Astrocyte of the hippocampus (primary cell): ENCODE measurements at places on chromosomes 2 and 18.

GRCh38 chr2:113324684-113325160 is 46.0 kb upstream of the PAX8 start:
- DNase-seq = peak; percentile 87

DNA sequence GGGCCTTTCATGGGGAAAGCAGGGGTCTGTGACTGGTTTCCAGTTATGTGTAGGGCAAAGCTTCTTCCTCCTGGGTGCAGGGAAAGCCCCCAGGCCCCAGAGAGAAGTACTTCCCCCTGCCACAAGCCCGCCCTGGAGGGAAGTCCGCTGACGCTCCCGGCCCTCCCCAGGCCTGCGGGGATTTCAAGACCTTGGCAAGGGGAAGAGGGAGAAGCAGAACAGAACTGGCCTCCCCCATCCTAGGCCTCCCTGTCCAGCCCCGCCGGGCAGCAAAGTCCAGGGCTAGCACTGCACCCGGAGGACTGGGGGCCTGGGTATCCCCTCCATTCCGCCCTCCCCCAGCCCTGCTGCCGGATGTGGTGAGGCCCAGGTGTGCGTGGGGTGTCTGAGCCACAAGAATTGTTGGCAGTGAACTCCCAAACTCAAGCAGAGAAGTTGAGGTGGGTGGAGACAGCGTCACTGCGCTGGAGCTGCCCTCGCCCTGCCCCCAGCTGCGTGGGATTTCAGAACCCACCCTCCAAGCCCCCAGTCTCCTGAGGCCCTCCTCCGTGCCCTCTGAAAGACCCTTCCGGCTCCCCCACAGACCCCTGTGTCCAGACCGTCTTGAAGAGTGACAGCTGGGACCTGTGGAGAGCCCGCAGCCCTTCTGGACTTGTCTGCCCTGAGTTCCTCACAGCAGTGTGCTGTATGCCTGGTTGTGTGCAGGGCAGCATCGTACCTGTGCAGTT is 1.1 kb upstream of the DUSP2 start:
- DNase-seq = peak; percentile 26

DNA sequence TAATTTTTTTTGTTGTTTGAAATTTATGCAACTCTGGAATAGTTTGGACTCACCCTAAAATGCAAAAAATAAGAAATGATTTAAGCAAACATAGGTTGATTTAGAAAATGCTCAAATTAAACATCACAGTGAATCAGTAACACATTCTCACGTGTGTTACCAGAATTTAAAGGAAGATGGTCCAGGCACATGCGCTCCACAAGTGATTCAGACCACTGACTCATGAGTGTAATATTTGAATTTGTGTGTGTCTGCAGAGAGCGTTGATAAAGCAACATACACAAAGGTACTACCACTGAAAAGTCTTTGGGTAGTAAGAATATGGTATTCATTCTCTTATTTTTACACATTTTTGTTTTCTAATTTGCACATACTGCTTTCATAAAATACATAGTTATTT is 7.9 kb downstream of the SS18 start:
- DNase-seq = peak; percentile 12

DNA sequence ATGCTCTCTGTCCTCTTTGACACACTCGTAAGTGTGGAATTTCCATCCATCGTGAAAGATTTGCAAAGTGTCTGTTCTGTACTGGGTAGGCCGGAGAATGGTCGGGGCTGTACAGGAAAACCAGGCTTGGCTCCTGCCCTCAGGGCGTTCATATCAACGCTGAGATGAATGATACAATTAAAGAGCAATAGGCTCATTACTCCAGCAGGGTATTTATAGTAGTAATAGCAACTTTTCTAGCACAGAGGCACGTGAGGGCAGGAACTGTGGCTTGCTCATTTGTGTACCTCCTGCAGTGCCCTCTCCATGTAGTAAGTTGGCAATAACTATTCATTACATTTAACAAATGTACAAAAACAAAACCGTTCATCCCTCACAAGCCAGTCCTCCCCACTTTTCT is 5.3 kb upstream of the NCK2 start:
- no peak for DNase-seq

GRCh38 chr18:73461780-73462059 is 593.9 kb upstream of the NETO1 start:
- peak; percentile 21 for DNase-seq

DNA sequence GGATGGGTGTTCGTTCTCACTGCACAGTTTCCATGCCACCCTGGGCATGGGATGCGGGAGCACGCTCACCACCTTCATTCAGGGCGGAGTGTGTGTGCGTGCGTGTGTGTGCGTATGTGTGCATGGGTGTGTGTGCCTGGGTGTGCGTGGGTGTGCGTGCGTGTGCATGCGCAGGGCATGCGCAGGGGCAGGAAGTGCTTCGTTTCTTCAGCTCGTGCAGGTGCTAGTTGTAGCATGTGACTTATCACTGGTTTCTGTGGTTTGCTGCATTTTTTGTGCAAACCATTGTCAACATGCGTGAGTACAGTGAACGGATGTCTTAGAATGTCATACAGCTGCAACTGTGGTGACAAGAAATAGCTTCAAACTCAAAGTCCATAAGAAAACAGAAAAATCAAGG is 179.5 kb downstream of the PTGR3 start:
- DNase-seq = no peak

- peak; percentile 60 for DNase-seq
These were observed 174.6 kb upstream of the PID1 start for GRCh38 chr2:229445501-229446211.

- DNase-seq = peak; percentile 31
These were observed 31.3 kb upstream of the CNTNAP5 start for GRCh38 chr2:123993728-123994323.

DNA sequence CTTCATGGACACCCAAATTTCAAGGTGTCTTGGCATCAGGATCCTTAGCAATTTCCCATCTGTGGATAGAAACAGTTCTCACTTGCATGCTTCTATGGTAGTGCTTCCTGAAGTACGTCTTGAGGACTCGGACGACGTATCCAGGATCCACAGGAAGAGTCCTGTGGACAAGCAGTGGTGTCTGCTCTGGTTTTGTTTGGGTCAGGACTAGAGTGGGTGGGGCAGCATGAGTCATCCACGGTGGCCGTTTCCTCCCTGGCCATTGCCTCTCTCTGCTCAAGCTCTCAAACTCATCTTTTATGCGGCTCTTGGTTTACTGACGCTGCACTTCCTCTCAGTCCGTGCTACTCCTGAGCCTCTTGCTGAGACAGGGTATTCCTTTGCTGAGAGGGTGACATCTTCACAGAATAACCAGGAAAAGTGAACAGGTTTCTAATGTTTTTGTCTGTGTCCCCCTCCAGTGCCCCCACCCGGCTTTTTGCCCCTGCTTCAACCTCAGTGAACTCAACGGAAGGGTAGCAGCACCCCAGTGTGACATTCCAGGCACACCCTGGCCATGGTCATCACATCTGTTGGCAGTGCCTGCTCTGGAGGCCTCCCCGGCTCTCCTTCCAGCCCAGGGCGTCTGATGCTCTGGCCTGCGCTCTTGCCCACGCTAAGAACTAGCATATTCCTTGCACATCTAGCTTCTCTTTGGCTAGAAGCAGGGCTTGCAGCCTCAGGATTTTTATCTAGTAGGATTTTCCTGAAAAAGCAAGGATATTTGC is 62.2 kb downstream of the ARMC9 start:
- DNase-seq = peak; percentile 38

GRCh38 chr18:79309614-79310358 is 85.9 kb upstream of the NFATC1 start:
- no peak for DNase-seq

DNA sequence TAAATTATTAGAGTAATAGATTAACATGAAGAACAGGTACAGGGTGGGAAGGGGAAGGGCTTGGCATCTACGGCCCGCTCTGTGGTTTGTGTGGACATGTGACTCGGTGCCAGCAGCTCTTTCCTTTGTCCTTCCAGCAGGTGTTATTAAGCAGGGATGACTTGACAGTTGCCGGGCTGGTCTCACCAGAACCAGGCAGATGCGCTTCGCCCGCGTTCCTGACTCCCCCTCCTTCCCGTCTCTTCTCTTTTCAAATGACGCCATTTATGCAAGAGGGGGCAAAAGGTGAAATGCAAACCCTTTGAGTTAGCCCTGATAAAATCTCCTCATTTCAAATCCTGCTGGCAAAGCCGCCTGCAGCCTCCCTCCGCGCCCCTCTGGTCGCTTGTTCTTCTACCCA is 38.9 kb upstream of the MGAT4A start:
- no peak for DNase-seq

DNA sequence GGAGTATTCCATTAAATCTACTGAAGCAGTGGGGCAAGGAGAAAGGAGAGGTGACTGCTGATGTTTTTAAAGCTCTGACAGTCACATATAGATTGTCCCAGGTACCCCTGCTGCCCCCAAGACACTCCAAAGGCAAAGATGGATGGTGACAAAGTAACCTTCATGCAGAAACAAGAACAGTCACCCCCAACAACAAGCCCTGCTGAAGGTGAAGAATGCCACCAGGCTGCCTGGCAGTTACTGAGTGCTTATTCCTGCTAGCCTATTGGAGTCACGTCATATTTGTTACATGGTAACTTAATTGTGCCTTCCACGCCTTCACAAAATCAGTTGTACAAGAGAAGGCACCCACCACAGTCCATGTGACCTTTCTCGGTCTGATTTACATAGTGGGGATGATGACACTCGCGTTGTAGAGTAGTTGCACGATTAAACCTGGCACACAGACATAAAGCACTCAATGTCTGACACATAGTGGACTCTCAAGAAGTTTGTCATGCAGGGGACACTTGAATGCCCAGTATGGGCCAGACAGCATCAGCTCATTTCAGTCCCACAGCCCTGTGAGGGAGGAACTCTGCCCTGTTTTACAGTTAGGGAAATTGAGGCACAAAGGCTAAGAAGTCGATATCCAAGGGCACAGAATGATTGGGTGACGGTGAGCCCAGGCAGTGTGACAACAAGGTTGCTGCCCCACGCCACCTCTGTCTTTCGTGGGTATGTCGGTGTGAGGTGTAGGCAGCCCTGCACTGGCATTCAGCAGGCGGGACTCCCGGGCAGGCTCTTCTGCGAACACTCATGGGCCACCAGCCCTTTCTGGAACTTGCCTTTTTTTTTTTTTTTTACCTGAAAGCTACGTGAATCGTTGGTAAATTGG is 62.7 kb downstream of the ZCCHC2 start:
- DNase-seq = no peak

DNA sequence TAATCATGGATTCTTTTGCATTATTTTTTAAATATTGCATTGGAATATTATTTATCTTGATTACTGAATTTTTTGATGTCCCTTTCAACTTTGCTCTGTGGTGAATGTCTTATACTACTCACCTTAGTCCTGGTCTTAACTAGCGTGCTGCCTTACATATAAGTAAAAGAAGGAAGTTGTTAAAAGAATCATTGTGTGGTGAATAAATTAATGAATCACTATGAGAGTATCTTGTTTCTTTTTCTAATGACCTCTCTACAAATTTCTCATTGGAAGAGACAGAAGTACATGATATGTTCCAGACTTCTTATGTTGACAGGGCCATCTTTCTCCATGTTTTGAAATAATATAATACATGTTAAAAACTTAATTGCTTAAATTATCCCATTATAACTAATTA is 432.6 kb upstream of the MMADHC start:
- peak; percentile 26 for DNase-seq

- no peak for DNase-seq
These were observed 75.9 kb upstream of the MAP4K3 start for GRCh38 chr2:39512941-39513340.

- DNase-seq = peak; percentile 20
These were observed 75.8 kb upstream of the MAP3K20 start for GRCh38 chr2:172999641-173000386.

DNA sequence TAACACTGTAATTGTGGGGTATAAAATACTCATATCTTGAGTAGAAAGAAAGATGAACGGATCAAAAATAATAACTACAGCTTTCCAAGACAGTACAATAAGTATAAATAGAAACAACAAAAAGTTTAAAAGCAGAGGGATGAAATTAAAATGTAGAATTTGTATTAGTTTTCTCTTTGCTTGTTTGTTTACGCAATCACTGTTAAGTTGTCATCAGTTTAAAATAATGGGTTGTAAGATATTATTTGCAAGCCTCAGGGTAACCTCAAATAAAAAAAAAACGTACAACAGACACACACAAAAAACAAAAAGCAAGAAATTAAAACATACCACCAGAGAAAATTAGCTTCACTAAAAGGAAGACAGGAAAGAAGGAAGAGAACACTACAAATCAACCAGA is 18.0 kb upstream of the ABCB11 start:
- no peak for DNase-seq

DNA sequence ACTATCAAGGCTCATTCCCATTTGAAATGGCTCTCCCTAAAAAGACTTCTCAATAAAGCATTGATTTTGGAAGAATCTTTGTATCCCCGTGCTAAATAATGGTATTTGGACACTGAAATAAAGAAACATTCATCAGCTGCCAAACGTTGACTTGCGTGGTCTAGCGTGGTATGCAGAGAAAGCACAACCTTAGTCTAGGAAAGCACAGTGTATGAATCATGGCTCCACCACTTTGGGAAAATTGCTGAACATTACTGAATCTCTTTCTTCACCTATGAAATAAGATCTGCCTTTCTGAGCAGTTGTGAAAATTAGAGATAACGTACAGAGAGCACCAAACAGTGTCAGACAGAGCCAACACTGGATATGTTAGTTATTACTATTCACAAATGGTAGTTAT is 353.9 kb downstream of the SS18 start:
- DNase-seq = peak; percentile 76

DNA sequence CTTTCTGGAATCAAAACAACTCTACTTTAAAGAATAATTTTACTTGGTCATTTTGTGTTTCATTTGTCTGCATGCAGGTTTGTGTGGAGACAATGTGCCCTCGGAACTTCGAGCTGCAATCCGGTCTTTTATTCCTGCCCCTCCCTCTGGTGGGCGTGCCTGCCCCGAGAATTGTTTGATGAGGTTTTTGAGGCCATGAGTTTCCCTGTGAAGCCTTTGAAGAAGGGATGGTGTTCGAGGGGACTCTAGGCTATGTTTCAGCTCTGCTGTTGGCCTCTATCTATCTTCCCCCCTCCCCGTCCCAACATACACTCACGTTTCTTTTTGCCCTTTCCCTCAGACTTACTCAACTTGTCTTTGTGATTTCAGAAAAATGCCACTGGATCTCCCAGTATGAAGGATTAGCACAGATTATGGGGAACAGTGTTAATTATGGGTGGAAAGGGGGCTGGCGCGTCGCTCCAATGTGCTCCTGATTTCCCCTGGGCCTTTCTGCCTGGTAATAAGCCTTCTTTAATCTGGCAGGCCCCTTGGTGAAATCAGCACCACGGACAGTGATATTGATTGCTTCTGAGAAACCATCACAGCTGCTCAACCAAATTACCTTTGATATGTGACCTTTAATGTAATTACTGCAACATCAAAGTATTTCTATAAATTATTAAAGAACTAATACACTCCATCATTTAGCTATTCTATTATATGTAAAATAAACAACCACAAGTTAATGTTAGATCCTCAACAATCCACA is 82.2 kb downstream of the CELF4 start:
- peak; percentile 71 for DNase-seq

- no peak for DNase-seq
These were observed 152.9 kb downstream of the TTC32 start for GRCh38 chr2:19748711-19749506.

DNA sequence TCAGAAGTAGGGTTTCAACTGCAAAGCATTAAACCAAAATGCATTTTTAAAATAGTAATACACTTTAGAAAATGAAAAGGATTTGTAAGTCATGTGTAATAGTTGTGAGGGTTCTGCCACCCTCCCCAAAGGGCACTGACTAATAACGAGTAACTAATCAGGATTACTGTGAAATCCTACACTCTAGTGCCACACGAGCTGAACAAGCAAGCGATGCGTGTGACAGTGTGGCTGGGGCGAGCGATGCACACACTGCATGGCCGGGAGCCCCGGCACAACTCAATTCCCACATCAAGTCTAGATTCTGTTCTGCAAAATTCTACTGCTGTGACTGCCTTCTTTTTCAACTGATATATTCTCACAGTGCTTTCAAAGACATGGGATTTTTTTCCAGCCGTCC is 156.4 kb downstream of the SEPTIN10 start:
- DNase-seq = no peak
